ENCODE measurements at places on chromosomes 3 and 15. TPM values are rescaled to one million over a fixed set of nuclear protein-coding genes. Genes with fewer than 3 reads are reported as not detected.

The HHLA2 gene
- total RNA-seq: 4.9 TPM

The LIPH gene
- 29.7 TPM for total RNA-seq

The GOLGA8J gene
- 0.59 TPM for total RNA-seq

The BUB1B gene
- total RNA-seq: 1.4 TPM

The TMEM158 gene
- 0.80 TPM for total RNA-seq

The ADIPOQ gene
- not detected for total RNA-seq

The ASB14 gene
- total RNA-seq: 0.50 TPM

The SLC2A2 gene
- total RNA-seq: not detected

The LRRC49 gene
- total RNA-seq: 7.3 TPM

The PCLAF gene
- total RNA-seq: 4.5 TPM

The HERC2 gene
- 55.3 TPM for total RNA-seq

The PLA2G4B gene
- 13.8 TPM for total RNA-seq

The DISP2 gene
- 4.3 TPM for total RNA-seq

The FANCD2 gene
- total RNA-seq: 6.1 TPM

The RHCG gene
- not detected for total RNA-seq

The GPR62 gene
- total RNA-seq: not detected

The COL6A6 gene
- 12.8 TPM for total RNA-seq

The RTP3 gene
- total RNA-seq: not detected

The CASR gene
- not detected for total RNA-seq

The SEMA3F gene
- total RNA-seq: 44.7 TPM

The FSIP1 gene
- 2.0 TPM for total RNA-seq

The SH2D7 gene
- not detected for total RNA-seq

The SLC15A2 gene
- 63.6 TPM for total RNA-seq

The CNTN3 gene
- 1.9 TPM for total RNA-seq

The NUP210 gene
- 22.2 TPM for total RNA-seq

The MCTP2 gene
- 36.1 TPM for total RNA-seq

The CPNE9 gene
- total RNA-seq: 0.44 TPM

The IL12A gene
- 2.9 TPM for total RNA-seq

The TRANK1 gene
- 36.9 TPM for total RNA-seq

The CCDC9B gene
- 71.4 TPM for total RNA-seq

The COL6A5 gene
- 4.5 TPM for total RNA-seq

The SAMD7 gene
- not detected for total RNA-seq

The ITGA11 gene
- total RNA-seq: 2.7 TPM

The NANOGP8 gene
- total RNA-seq: 0.59 TPM

The DNAH1 gene
- 16.4 TPM for total RNA-seq

The ANKRD63 gene
- total RNA-seq: not detected

The SCN10A gene
- not detected for total RNA-seq

The B2M gene
- 4,741 TPM for total RNA-seq

The GOLGA6L7 gene
- not detected for total RNA-seq

The HOMER2 gene
- total RNA-seq: 16.2 TPM

The SEMA4B gene
- total RNA-seq: 48.1 TPM

The PPP1R14D gene
- 0.53 TPM for total RNA-seq

The TGM4 gene
- not detected for total RNA-seq

The SAMMSON gene
- total RNA-seq: not detected

The NEK10 gene
- 9.4 TPM for total RNA-seq

The C2CD4A gene
- total RNA-seq: 0.18 TPM

The NR1I2 gene
- total RNA-seq: 0.21 TPM

The ISL2 gene
- 0.38 TPM for total RNA-seq

The FBXW12 gene
- not detected for total RNA-seq

The FGF7 gene
- 24.2 TPM for total RNA-seq

The HRH1 gene
- total RNA-seq: 6.4 TPM

The CACNA1D gene
- total RNA-seq: 33.6 TPM

The INSYN1 gene
- 3.8 TPM for total RNA-seq

The AGBL1 gene
- total RNA-seq: 12.0 TPM

The HTR3E gene
- not detected for total RNA-seq

The HDGFL3 gene
- total RNA-seq: 26.5 TPM

The AP3B2 gene
- 3.0 TPM for total RNA-seq
